Muscle of arm (tissue), 14 donors: ENCODE measurements at places on chromosomes 1 and 21. TPM values are rescaled to one million over a fixed set of nuclear protein-coding genes. Genes with fewer than 3 reads are reported as not detected.

- no peak for DNase-seq
Measured at GRCh38 chr1:75811211-75811981, 14.7 kb downstream of the MSH4 start.

GRCh38 chr1:71054791-71055190 lies 7.2 kb upstream of the PTGER3 start:
- DNase-seq = no peak

GRCh38 chr1:169809370-169810095 lies 14.8 kb upstream of the METTL18 start:
- peak; percentile 47 for DNase-seq

DNA sequence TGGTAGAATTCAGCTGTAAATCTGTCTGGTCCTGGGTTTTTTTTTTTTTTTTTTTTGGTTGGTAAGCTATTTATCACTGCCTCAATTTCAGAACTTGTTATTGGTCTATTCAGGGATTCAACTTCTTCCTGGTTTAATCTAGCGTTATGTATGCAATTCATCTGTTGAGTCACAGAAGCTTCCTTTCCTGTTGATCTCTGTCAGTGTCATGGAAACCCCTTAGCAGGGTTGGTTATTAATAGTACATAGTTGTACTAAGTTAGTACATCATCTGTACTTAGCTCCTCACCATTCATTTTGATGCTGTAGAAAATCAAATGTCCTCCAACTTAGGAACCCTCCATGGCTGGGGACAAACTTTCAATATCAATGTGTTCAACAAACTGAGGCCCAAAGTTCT lies 51.0 kb upstream of the BARHL2 start:
- DNase-seq = no peak

DNA sequence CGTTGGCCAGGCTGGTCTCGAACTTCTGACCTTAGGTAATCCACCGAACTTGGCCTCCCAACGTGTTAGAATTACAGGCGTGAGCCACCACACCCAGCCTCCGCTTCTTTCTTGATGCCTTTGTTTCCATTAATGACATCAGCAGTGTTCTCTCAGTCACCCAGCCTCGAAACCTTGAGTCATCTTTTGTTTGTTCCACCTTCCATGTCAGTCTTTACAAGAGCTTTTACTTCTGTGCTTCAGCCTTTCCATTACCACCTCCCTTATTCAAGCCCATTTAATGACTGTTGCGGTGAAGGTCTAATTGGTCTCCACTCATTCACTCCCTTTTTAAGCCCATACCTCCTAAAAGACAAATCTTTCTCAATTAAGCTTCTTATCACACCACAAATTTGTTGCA lies 146.6 kb upstream of the ADGRL2 start:
- no peak for DNase-seq

DNA sequence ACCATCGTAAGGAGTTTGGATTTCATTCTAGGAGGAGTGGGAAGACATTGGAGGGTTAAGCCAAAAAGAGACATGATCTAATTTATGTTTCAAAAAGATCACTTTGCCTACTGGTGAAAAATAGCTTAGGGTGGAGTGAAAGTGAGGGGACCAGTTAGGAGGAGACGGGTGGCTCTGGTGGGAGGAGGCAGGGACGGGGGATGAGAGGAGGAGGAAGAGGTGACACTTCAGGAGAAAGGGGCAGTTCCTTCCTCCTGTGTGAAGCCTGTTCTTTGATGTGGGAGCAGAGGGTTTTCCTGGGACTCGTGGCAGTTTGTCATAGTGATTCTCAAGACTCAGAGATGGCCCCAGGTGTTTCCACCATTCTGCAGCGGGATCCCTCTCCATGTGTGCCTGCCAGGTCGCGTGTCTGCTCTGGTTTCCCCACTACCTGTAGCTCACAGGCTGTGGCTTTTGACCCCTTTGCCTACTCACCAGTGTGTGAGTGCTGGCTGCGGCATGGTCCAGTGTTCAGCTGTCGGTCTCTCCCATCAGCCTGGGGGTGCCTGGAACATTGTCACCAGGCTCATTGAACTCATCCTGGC lies 102.4 kb downstream of the CNIH3 start:
- no peak for DNase-seq

DNA sequence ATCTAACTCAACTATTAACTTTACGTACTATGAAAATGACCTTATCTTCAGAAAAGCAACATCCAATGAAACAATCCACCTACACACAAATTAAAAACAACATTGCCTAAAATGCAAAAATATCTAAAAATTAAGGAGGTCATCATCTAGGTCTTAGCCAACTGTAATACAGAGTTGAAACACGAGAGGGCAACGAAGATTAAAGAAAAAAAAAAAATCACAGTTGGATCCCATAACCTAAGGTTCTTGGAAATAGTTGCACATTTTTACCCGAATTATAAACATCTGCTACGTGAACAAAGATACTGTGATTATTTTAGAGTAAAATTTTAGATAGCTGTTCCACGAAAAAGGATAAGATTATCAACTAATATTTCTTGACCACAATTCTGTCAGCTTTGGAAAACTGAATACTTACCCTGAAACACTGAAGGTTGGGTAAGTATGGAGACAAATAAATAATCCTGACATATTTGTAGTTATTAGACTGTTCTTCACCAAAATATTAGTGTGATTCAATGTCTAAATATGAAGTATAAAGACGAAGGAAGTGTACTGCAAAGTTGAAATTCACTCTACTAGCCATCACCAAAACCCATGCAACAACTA lies 88.0 kb upstream of the AK4 start:
- peak; percentile 58 for DNase-seq

GRCh38 chr1:55065648-55066047 lies 26.3 kb downstream of the PCSK9 start:
- DNase-seq = no peak

The TDRD10 gene
- polyA plus RNA-seq = 1.3 TPM

The MPL gene
- not detected for polyA plus RNA-seq

The MTX1 gene
- polyA plus RNA-seq = 22.7 TPM

The SPRR4 gene
- polyA plus RNA-seq = not detected

The SLC45A1 gene
- 0.67 TPM for polyA plus RNA-seq

The CLEC20A gene
- 0.16 TPM for polyA plus RNA-seq
